GM12864 (cell line): ENCODE measurements at places on chromosomes 1 and 21.
A peak's percentile ranks its signal among the peaks of the same experiment; 100 is the strongest.

GRCh38 chr1:189499736-189500135 is 977.9 kb downstream of the BRINP3 start:
- no peak for DNase-seq

DNA sequence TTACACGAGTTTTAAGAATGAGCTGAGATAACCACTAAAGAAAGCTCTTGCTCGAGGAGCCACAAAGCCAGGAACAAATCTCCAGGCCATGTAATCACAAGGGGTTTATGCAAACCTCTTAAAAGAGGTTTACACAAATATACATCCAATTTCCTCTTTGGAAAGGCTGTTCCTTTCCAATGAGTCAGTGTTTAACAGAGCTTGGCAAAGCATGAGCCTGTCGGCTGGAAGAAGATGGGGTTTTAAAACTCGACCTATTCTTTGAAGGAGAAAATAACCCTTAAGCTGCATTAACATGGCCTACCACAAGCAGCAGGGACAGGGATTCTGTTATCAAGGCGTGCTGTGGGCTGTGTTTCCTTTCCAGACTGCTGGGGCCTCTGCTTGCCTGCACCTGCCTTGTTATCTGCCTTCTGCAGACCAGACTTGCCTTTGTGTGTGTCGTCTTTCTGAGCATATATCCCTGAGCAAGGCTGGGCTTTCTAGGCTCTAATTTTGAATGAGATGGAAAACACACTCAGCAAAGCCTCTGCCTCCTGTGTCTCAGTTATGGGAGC is 40.6 kb upstream of the CYP2J2 start:
- DNase-seq: no peak

GRCh38 chr1:9031484-9032259 is 5.4 kb upstream of the SLC2A7 start:
- DNase-seq: no peak

GRCh38 chr1:213326281-213327016 is 275.4 kb downstream of the RPS6KC1 start:
- no peak for DNase-seq

- peak; percentile 71 for DNase-seq
These were observed 151.7 kb downstream of the ZC3H11B start for GRCh38 chr1:219460896-219461815.

GRCh38 chr21:18744840-18745239 is 341.3 kb upstream of the TMPRSS15 start:
- no peak for DNase-seq

DNA sequence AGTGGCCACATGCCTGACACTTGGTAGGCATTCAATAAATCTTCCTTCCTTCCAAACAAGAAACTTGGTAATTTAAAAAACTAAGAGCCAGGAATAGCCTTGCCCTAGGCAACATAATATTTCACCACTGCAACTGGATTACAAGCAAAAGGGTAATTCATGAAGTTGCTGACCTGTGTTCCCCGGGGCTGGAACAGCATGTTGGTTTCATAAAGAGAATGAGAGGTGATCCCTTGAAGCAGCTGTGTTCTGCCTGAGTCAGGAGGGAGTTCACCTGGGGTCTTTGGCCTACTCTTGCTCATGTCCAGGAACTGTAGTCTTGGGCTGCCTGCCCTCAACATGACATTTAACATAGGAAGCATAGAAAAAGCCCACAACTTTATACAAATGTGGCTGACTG is 329.0 kb upstream of the DAB1 start:
- DNase-seq: no peak

- DNase-seq: no peak
These were observed 330.8 kb downstream of the NPHP4 start for GRCh38 chr1:5661196-5662085.

- no peak for DNase-seq
These were observed 86.4 kb downstream of the RGL1 start for GRCh38 chr1:183891158-183891856.

DNA sequence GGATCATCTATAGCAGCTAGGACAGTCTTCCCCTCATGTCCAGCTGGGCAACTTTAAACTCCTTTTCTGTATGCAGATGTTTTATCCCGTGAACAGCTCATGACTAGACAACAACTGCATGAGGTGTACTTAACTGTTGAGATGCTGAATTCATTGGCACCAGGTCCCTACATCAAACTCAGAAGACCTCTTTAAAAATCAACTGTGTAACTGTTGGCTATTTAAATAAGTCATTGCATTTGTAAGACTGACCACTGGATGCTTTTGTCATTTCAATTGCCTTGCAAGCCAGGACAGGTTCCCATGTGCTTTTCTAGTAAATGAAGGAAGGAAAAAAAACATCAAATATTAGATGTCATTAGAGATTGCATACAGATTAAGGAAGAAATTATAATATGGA is 28.3 kb upstream of the GORAB start:
- no peak for DNase-seq

- DNase-seq: no peak
These were observed 23.6 kb upstream of the DDX59 start for GRCh38 chr1:200693327-200693726.

- DNase-seq: no peak
These were observed 159.9 kb upstream of the NR5A2 start for GRCh38 chr1:199867601-199868000.

GRCh38 chr1:56034222-56034621 is 545.1 kb downstream of the PLPP3 start:
- no peak for DNase-seq

DNA sequence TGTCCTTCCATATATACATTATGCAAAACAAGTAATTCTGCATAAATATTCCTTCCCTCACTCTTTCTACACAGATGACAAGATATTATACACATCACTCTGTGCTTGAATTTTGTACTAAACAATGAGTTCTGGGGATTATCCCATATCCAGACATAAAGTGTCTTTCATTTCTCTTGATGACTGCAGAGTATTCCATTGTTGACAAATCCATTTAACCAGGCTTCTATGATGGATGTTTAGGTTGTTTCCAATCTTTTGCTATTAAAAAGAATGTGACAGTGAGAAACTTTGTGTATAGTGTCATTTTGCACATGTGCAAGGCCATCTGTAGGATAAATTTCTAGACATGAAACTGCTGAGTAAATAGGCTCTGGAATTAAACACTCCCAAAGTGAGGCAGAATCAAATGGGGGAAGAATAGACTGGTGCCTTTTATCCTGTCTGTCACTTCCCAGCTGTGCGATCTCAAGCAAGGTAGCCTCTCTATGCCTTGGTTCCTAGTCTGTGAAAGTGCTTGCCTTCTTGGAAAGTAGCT is 29.9 kb upstream of the ATP2B4 start:
- DNase-seq: no peak

GRCh38 chr1:174405219-174405618 is 42.5 kb upstream of the GPR52 start:
- no peak for DNase-seq

DNA sequence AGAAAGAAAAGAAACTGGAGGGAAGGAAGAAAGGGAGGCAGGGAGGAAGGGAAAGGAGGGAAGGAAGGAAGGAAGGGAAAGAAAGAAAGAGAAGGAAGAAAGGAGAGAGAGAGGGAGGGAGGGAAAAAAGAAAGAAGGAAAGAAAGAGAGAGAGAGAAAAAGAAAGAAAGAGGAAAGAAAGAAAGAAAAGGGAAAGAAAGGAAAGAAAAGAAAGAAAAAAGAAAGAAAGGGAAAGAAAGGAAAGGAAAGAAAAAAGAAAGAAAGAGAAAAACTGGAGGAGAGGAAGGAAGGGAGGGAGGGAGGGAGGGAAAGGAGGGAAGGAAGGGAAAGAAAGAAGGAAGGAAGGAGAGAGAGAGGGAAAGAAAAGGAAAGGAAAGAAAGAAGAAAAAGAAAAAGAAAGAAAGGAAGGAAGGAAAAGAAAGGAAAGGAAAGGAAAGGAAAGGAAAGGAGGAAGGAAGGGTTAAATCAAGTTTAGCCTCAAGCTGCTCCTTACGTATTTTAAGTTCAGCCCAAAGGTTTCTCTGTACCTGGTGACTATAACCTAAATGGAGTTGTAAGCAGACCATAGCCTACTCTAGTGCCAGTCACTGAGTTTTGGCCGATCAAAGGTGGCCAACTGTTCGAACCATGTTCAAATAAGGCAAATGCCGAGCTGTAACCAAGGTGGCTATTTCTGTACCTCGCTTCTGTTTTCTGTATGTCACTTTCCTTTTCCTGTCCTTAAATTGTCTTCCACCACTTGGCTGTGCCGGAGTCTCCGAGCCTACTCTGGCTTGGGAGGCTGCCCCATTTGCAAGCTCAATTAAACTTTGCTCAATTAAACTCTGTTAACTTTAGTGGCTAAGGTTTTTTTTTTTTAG is 37.8 kb upstream of the TMPRSS2 start:
- peak; percentile 36 for DNase-seq

DNA sequence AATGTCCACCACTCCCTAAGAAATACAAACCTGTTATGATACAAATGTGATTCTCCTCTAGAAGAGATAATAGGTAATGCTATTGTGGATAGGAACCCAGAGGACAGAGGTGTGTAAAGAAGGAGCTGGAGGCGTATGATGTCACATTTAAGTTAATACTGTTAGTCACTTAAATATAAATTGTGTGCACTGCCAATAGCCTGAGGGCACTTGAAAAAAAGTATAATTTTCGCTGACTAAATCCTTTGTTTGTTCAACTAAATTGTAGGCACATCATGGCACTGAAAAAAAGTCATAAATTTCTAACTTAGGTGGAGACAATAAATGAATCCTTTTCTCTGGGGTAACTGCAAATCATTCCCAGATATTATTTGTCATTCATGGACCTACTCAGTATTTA is 4.4 kb downstream of the RCSD1 start:
- DNase-seq: no peak

GRCh38 chr1:197137322-197137721 is 9.1 kb downstream of the ASPM start:
- DNase-seq: no peak

GRCh38 chr1:1490633-1491230 is 19.2 kb downstream of the ATAD3B start:
- no peak for DNase-seq

- DNase-seq: no peak
These were observed 67.7 kb downstream of the PIK3R3 start for GRCh38 chr1:46064708-46065107.

DNA sequence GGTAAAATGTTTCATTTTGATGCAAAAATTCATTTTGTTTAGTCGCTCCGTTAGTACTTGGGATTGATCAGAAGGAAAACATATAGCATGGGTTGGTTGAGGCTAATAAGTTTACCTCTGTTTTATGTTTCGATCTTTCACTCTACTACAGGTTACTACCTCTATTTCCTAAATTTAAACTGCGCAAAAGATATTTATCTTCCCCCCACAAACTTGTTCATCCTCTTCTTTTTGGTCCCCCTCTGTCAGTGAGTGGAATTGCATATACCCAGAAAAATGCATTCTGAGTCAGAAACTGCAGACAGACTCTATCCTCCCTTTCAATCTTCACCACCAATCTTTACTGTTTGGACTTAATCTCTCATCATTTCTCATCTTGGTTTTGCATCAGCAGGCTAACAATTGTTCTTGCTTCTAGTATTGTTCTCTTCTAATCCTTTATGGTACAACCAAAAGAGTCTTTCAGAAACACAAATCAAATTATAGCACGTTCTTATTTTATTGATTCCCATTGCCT is 316.0 kb upstream of the ADGRL4 start:
- no peak for DNase-seq

- DNase-seq: no peak
These were observed 17.3 kb upstream of the COA6 start for GRCh38 chr1:234355782-234356510.

DNA sequence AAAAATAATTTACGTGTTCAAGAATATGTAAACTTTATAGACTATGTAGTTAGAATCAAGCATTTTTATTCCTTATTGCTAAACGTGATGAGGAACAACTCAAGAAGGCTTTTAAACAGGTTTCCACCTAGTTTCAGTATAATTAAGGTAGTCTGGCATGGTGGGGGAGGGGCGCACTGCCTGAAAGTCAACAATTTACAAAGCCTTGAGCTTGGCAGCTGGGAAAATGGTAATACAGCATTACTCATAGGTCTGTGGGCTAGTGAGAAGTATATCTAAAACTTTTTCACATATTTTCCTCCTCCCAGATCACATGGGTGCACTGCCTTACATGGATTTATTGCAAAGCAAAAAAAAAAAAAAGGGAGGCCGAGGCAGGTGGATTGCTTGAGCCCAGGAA is 75.2 kb downstream of the EVI5 start:
- DNase-seq: no peak

DNA sequence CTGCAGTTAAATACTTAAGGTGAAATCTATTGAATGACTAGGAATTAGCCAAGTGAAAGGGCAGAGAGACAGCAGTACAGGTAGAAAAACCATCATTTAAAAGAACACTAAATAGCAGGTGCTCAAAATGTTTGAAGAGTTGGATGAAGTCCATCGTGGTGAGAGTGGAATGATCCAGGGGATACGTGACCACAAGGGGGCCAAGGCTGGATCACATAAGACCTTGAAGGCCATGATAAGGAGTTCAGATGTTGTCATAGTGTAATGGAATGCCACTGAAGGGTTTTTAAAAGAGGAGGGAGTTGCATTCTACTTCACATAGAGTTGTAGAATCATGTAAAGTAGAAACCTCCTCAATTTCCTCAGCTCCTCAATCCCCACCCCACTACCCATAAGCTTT is 34.8 kb upstream of the HOOK1 start:
- no peak for DNase-seq

DNA sequence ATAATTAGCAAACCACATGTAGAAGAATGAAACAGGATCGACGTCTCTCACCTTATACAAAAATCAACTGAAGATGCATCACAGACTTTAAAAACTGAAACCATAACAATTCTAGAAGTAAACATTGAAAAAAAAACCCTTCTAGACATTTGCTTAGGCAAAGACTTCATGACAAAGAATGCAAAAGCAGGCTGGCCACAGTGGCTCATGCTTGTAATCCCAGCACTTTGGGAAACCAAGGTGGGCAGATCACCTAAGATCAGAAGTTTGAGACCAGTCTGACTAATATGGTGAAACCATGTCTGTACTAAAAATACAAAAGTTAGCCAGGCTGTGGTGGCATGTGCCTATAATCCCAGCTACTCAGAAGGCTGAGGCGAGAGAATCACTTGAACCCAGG is 1351.7 kb downstream of the MRPL39 start:
- DNase-seq: no peak

DNA sequence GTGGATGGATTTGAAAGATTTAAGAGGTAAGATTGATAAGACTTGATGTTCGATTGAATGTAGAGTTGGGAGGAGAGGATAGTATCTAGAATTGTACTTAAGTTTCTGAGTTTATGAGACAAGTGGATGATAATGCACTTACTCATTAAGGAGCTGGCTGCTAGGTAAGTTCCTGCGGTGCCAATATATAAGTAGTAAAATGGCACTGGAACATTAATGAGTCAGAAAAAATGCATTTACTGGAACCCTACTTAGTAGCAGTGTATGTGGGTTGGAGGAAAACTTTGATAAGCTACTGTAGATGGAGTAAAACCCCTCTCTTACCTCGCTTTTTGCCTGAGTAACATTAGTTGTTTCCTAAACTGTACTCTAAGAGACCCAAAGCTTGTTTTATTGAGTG is 68.2 kb downstream of the ZFYVE9 start:
- DNase-seq: no peak

GRCh38 chr1:4461726-4462290 is 192.6 kb upstream of the AJAP1 start:
- no peak for DNase-seq

GRCh38 chr1:214664651-214665433 is 61.8 kb downstream of the CENPF start:
- DNase-seq: no peak

GRCh38 chr21:33042812-33043211 is 17.1 kb downstream of the OLIG2 start:
- no peak for DNase-seq
